ENCODE measurements at places on chromosomes 16 and 17. TPM values are rescaled to one million over a fixed set of nuclear protein-coding genes. Genes with fewer than 3 reads are reported as not detected.

FAM171A2 gene
- 24.0 TPM for total RNA-seq

ADORA2B gene
- 1.8 TPM for total RNA-seq

PHAF1 gene
- total RNA-seq = 26.0 TPM

KRTAP4-5 gene
- total RNA-seq = not detected

CUEDC1 gene
- 22.6 TPM for total RNA-seq

PYDC1 gene
- not detected for total RNA-seq

RCVRN gene
- total RNA-seq = not detected

USP43 gene
- 5.3 TPM for total RNA-seq

NOXO1 gene
- total RNA-seq = 0.47 TPM

Data from metanephros (tissue), 2 donors.